ENCODE measurements at places on chromosomes 3 and 15.

- DNase-seq, result no peak
Measured at GRCh38 chr3:182046166-182046764, 334.5 kb downstream of the SOX2 start.

DNA sequence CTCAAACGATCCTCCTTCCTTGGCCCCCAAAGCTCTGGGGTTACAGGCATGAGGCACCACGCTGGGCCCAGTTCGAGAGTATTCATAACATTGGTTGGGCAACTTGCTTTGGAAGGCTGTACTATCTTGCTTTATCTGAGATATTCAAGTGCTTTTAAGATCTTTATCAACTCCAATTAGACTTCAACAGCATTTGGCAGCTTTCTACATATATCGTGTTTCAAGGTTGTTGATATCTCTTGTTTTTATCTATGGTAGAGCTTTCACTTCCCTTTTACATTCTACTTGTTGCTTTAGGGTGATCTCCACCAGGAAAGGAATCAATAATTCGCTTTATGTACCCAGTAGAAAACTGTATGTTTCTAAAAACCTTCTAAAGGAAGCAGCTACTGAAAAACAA lies 395.3 kb downstream of the IL5RA start:
- no peak for DNase-seq

DNA sequence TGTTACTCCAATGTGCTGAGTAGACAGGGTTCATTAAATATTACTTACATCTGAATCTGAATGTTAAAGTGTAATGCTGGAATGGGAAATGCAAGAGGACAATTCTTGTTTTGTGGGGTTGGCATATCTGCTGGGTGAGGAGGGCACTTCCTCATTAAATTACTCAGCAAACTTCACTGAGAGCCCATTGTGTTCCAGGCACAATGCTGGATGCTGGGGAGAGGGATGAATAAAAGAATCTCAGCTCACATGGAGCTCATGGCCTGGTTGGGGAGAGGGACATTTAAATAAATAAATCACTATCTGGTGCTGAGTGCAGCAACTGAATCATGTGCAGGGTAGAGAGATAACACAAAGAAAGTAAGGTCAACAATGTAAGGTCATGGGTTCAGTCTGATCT lies 199.2 kb upstream of the CFAP20DC start:
- no peak for DNase-seq

DNA sequence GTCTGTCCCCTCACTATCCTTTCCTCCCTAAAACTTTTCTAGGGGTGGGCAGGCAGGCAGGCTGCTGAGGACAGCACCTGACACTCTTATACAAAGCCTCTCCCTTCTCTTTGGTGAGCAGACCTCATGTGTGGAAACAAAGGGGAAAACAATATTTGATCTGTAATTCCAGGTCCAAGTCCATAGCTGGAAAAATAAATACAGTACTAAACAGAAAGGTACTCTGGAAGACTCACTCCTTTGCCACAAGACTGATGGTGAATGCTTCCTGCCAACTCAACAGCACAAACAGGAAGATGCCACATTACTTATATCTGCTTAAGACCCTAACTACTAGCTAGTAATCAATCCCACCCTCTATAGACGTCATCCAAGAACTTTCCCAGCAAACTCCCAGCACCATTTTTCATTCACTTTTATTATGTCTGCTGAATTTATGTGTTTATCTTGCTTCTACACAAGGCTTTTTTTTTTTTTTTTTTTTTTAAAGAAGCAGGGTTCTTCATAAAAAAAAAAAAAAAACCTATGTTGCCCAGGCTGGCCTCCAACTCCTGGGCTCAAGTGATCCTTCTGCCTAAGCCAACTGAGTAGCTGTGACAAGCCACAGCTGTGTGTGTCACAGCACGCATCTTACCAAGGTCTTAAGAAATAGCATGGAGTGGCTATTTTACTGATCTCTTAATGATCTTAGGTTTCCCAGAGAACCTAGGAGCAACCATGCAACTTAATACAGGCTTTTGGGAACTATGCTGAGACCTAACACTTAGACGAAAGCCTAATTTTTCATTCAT lies 44.2 kb upstream of the CSPG5 start:
- DNase-seq, result no peak

GRCh38 chr3:121834671-121835464 lies at the start of the genes EAF2 and IQCB1:
EAF2 (plus strand) TSS chr3:121835209; CDS start chr3:121835286, 77 bp downstream.
IQCB1 (minus strand) TSS chr3:121835060; CDS start chr3:121828960, 6,100 bp downstream.
- peak; percentile 94 for DNase-seq

- no peak for DNase-seq
Measured at GRCh38 chr15:87614704-87615103, 641.8 kb downstream of the NTRK3 start.

- peak; percentile 50 for DNase-seq
Measured at GRCh38 chr3:56347219-56347871, 120.9 kb downstream of the ERC2 start.

DNA sequence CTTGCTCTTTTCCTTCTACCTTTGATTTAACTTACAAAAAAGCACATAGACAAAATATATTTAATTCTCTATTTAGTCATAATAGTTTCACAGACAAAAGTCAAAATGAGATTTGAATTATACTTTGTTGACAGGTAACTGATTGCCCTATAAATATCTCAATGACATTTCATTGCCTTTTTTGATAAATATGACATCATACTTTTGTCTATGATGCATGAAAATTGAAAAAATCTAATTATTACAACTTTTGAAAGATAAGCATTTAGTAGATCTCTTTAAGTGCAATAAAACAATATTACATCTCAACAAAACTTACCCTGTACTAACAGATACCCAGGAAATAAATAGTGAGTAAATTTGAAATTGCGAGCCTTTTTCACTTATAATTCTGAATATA lies 147.9 kb downstream of the SERPINI1 start:
- no peak for DNase-seq

DNA sequence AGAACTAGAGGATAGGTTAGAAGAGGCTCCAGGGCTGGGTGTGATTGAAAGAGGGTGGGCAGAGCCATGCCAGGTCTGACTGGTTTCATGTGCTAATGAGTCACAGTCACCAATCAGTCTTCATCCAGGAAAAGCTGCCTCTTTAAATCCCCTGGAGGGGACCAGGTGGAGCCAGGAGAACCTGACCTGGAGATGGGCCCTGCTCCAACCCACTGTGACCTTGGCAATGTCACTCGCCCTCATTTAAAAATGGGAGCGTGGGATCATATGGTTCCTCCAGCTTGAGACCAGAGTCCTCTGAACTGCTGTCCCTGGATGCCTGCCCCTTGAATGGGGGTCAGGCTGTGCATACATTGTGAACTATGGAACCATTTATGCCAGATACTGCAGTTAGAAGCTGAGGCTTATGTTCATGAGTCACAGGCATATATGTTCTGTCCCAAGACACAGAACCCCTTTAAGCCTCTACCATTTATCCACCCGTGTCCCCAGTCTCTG lies 23.0 kb downstream of the HES1 start:
- no peak for DNase-seq

DNA sequence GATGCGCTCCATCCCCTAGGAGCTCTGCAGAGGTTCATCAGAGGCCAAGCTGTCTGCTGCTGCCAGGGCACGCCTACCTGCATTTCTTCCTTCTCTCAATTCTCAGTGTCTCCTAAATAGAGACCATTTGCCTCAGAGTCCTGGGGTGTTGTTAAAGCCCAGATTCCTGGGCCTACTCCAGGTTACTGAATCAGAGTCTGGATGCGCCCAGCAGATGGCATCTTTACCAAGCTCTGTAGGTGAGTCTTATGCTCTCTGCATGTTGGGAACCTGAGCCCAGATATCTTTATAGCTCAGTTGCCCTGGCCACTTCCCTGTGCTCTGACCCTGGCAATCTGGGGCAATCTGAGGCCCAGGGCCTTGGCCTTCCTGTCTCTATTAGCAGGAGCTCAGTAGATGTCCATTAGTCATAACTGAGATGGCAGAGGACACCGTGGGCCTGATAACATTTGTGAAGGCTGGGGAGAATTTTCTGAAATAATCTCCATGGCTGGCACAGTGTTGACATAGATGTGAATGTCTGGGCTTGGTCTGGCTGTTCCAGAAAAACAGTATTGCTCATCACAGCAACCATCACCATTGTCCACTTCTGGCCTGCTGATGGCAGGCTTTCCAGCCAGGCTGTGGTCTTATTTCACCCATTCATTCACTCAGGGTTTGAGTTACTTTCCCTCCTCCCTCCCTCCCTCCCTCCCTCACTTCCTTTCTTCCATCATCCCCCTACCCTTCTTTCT lies 13.3 kb upstream of the RBP1 start:
- no peak for DNase-seq

DNA sequence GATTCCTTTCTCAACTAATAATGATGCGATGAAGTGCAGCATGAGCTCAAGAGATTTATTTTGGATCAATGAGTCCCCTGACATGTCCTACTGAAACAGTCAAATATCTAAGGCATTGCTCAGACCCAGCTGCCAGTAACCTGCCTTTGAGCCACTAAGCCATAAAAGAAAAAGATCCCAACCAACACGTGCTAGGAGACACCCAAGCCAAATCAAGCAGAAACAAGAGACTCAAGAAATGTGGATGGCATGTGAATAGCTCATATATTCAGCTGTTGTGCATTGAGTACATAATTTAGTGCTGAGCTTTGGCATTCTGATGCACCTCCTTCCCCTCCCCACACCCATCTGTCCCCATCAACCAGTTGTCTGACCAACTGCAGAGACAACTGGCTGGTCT lies 29.2 kb downstream of the GJD2 start:
- peak; percentile 5 for DNase-seq

- no peak for DNase-seq
Measured at GRCh38 chr3:39130693-39131265, 22.6 kb downstream of the CSRNP1 start.

- DNase-seq, result no peak
Measured at GRCh38 chr3:184540777-184541681, 20.6 kb upstream of the EPHB3 start.

- DNase-seq, result no peak
Measured at GRCh38 chr15:36039996-36040572, 494.1 kb upstream of the DPH6 start.

DNA sequence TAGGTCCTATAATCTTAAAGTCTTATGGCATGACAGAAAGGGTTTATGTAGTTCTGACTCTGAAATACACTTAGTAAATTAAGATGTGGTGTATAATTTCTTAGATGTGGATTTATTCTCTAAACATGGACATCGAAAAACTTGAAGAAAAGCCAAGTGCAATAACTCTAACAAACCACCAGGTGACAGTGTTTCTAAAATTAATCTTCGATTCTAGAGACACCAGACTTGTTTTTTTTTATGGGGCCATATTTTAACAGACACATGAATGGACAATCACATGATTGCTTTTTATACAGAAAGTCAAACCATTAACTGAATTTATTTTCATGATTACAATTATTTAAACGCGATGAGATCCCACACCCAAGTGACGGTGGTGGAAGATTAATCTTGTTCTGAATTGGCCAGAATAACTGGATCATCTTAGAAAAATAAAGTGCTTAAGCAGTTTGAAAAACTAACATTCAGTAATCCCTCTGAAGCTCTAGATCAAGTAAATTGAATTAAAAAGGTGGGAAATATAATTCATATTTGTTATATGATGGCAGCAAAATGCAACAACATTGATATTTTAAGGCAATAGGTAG lies 305.1 kb downstream of the LSAMP start:
- DNase-seq, result peak; percentile 94

DNA sequence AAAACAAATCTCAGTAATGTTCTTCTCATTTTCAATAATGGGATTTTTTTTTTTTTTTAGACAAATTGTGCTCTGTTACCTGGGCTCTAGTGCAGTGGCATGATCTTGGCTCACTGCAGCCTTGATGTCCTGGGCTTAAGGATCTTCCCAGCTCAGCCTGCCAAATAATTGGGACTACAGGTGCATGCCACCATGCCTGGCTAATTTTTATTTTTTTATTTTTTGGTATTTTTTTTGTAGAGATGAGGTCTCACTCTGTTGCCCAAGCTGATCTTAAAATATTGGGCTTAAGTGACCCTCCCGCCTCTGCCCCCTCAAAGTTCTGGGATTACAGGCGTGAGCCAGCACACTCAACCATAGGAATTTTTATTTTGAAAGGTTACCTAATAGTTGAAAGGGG lies 126.2 kb downstream of the MDFIC2 start:
- no peak for DNase-seq

DNA sequence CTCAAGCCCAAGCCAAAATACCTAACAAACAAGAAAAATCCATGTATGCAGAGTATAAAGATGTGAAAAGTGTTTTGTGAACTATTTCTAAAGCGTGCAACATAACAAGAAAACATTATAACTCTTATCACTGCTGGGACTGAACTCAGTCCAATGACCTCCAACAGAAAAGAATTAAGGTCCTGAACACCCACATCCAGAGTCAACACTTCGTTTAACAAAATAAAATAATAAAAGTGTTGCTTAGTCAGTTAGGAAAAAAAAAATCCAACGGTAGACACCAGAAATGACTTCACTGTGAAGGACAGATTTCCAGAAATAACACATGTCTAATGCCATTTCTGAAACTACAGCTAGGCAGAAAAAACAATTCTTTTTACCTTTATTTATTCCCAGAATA lies 28.0 kb downstream of the MB21D2 start:
- no peak for DNase-seq

All from NCI-H446 (cell line).